ENCODE measurements at places on chromosomes 11 and 22.

DNA sequence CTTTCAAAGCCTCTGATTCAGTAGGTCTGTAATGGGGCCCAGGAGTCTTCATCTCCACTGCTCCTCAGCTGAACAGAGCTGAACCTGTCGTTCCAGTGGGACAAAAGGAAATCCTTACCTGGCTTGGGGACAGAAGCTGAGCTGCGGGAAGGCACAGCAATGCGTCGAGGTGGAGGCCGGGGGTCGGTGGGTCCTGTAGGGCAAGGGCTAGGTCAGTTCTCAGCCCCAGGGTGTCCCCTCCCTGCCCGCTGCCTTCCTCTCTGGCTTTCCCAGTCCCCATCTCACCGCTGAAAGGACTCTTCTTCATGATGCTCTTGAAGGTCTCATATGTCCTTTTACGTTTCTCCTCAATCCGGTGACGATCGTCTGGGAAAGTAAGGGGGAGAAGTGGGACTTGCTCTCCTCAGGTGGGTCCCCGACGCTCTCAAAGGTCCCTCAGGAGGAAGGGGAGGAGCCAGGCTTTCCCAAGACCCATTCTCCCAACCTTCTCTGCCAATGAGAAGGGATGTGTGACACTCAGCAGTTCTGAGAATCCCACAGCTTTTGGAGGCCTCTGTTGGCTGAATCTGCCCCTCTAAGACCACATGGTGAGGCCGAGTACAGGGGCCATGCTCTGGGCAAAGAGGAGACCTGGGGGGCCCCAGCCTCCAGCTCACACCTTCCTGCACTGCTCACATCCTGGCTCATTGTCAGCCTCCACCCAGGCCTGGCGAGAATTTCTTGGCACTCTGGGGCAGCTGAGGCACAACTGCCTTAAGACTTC, 7.0 kb downstream of the RELA start:
- DNase-seq: no peak

DNA sequence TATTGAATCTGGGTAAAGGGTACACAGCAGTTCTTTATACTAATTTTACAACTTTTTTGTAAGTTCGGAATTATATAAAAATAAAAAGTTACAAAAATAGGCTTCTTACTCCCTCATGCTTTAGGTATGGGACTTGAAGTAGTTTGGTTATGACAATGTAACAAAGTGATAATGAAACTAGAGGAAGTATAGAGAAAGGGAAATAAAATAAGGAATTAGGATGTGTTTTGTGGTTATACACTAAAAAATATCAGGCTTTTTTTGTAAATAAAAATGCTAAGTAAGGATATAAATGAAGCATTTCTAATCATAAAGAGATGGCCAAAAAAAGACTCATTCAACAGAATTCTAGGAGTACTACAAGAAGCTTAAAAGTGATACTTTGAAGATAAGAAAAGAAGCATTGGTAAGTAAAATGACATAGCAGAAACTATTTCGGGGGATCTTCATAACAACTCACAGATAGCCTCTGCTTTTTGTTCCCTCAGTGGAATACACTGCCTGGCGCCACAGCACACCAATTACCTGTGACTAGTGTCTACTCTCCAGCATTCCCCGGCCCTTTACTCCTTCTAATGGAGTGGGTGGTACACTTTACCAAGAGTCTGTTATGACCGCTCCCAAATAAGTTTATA, 322.7 kb upstream of the PITPNB start:
- DNase-seq: no peak

- no peak for DNase-seq
Measured at GRCh38 chr11:17782145-17782544, 47.6 kb downstream of the KCNC1 start.

GRCh38 chr22:26905640-26906039, 248.3 kb downstream of the MIAT start:
- DNase-seq: no peak

DNA sequence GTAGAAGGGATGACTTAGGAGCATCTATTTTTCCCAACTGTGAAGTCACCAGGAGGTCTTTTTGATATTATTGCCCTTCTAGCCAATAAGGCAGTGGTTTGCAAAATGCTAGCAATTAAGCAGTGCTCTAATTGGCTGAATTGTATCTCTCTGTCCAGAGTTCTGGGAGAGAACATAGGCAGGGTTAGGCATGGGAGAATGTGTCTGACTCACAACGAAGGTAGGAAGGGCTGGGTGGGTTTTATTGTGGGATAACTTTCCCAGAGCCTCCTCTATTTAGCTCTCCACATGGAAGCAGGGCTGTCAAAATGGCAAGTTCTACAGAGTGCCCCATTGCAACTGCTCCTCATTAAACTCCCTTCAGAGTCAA, 415.9 kb upstream of the CADM1 start:
- no peak for DNase-seq

DNA sequence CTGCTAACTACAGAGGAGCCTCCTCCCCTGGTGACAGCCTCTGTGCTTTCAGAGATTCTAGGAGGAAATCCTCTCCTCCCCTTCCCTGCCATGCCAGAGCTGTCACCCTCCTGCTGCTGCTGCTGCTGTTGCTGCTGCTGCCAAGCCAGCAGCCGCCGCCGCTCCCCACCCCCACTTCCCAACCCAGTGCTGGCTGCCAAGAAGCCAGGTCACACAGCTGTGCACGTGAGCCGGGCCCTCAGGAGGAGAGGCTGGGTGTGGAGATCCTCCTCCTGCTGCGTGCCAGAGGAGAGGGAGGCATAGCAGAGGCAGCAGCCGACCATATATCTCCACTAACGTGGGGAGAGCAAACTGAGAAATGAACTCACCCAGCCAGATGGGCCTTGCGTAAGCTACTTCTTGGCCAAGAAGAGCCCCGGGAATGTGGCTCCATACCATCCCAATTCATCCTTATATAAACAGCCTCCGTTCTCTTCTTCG, 12.4 kb downstream of the CRY2 start:
- DNase-seq: peak; percentile 98

DNA sequence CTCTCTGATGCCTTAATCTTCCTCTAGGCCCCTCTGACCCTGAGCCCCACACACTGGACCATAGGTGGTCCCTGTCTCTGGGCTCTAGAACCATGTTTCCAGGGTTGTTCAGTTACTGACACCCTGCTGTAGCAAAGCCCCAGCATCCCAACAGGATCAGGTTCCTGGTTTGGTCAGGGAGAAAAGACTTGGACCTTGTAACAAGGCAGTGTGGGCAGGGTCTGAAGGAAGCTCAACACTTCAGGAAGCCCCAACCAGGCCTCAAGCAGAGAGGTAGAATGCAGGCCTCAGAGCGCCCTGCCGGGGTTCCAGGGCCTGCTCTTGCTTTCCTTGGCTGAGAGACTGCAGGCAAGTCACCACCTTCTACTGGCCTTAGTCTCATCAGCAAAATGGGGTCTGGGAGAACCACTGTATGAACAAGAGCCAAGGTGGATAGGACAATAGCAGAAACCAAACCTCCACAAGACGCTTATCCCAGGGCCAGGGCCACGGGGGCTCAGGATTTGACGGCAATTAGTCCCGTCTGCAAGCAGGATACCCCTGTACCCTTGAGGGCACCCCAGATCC, 4.8 kb downstream of the ARAP1 start:
- DNase-seq: no peak

DNA sequence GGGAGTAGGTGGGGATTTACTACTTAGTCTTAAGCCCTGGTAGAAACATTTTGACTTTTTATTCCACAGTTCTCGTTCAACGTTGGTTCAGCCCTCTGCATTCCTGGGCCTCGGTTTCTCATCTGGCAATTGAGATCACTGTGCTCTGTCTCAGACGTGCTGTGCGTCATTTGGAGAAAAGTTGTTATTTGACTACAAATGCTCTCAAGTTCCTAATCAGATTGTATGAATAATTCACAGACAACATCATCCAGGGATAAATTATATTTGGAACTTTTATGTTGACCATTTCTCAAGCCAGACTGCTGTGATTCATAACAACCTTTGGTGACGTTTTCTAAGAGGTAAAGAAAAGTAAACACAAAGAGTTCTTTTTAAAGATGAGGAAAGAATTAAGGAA, 69.2 kb downstream of the BLID start:
- peak; percentile 24 for DNase-seq
